HAP-1 (cell line): ENCODE measurements at places on chromosomes 5 and 9.

GRCh38 chr5:9363449-9363848, 182.4 kb downstream of the SEMA5A start:
- DNase-seq, result no peak

GRCh38 chr9:68678430-68678829, 26.6 kb upstream of the PIP5K1B start:
- DNase-seq, result peak; percentile 28

- no peak for DNase-seq
Observed at GRCh38 chr5:144913661-144914060, 743.0 kb downstream of the KCTD16 start.

DNA sequence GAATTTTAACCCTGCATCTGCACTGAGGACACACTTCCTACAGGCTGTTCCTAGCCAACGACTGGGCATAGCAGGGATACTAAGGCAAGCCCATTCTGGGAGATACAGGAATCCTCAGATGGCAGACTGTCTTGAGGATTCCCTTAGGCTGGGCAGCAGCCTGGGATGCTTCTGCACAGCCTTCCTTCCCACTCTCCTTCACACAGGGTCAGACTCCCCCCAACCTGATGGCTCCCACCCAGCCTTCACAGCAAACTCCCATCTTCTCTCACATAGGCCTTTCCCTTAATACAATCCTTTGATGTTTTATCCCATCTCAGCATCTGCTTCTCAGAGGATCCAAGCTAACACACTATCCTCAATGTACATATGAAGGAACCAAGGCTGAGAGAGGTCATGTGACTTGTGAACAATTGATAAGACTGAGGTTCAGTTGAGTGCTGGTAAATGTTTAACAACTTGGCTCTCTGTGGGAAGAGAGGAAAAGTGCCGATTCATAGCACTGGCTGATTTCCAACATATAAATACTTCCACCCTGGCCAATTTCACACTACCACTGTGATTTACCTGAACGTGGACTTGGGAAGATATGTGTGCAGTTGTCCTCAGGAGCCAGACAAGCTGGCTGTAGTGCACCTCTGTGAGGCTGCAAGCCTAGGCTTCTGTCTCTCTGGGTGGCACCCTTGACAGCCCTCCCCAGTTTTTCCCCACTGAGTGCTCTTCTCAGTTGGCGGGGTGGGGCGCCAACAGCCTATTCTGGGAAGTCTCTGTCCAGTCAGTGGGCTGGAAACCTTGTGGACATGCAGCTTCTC, 120.2 kb upstream of the TRIM32 start:
- no peak for DNase-seq

DNA sequence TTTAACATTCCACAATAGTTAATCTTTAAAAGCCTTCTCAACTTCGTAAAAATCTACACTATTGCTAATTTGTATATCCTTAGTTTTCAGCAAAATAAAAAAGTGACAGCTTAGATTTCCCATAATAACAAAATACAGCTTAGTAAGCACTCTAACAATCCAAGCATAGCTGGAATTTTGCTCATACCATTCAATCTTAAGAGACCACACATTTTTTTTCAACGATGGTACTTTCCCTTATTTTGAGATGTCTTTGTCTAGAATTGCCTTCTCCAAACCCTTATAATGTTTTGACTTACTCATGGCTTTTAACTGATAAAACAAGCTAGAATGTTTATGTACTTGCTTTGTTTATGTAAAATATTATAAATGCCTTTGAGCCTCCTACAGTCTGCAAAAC, 65.6 kb downstream of the HOMER1 start:
- DNase-seq, result no peak

GRCh38 chr9:128244837-128245231, 31.0 kb downstream of the GOLGA2 start:
- DNase-seq, result no peak

- no peak for DNase-seq
Observed at GRCh38 chr5:115855959-115856358, 14.2 kb downstream of the AP3S1 start.

DNA sequence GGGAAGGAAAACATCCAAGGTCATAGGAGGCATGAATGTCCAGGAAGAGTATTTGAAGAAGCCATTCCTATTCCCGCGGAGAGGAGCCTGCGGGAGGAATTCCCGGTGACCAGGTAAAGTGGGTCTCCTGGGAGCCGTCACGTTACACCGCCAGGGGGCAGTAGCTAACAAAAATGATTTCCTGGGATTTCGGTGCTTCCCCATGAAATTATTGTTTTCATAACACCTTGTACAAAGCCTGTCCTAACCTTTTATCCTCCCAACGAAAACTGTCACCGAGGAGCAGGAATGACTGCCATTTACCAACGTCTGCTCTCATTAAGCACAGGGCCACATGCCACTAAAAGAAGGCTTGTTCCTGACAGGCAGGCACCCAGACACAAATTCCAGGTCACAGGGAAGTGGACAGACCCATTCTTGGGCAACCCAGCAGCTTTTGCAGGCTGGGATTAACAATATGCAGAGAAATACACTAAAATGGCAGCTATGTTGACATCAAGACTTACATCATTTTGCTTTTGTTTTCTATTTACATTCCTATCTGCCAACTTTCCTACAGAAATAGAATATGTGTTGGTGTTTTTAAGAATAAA, 41.2 kb upstream of the CTSL start:
- DNase-seq, result peak; percentile 64

GRCh38 chr5:93593476-93594131, 10.6 kb downstream of the NR2F1 start:
- no peak for DNase-seq

GRCh38 chr5:142296914-142297417, 27.9 kb downstream of the SPRY4 start:
- peak; percentile 65 for DNase-seq

- DNase-seq, result no peak
Observed at GRCh38 chr5:51345106-51345505, 38.1 kb upstream of the ISL1 start.

GRCh38 chr5:111398013-111398412, 114.3 kb downstream of the STARD4 start:
- DNase-seq, result no peak

- peak; percentile 21 for DNase-seq
Observed at GRCh38 chr5:7849681-7850394, 1.1 kb downstream of the CFAP90 start.
